Stimulated activated CD8-positive, alpha-beta memory T cell treated with anti-CD3 and anti-CD28 coated beads, Interleukin-7, amount 100 ng/mL, for 24 hours (primary cell): ENCODE measurements at places on chromosomes 4 and X.

DNA sequence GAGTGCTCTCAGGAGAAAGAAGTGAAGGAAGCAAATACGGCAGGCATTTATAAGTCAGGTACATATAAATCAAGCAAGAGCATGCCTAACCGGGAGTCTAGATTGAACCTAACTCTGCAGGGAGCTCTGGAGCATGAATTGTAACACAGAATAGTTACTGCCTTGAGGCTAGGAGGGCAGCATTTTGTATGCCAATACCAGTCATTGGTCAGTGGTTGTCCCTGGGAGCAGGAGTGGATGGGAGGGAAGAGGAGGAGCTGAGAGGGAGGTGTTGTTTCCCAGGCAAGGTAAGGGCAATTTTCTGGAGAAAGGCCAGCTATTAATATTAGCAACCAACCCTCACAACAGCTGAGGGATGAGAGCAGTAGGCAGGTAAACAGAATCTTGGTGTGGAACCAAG, 224.7 kb upstream of the DCAF8L1 start:
- DNase-seq, result no peak

DNA sequence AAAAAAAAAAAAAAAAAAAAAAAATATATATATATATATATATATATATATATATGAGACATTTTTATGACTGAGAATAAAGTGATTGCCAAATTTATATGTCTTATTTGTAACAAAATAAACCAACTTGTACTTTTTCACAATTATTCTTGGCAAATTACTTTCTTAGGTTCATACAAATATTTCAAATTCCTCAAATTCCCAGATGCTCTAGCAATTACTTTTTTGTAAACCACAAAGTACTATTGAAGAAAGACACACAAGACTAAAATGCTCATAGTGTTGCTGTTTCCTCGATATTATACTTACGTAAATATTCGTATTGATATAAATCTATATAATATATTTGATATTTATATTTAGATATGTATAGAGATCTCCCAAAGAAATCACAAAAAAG, 390.0 kb downstream of the FAT4 start:
- no peak for DNase-seq

- no peak for DNase-seq
Observed at GRCh38 chr4:153347117-153347516, 2.6 kb downstream of the MND1 start.

DNA sequence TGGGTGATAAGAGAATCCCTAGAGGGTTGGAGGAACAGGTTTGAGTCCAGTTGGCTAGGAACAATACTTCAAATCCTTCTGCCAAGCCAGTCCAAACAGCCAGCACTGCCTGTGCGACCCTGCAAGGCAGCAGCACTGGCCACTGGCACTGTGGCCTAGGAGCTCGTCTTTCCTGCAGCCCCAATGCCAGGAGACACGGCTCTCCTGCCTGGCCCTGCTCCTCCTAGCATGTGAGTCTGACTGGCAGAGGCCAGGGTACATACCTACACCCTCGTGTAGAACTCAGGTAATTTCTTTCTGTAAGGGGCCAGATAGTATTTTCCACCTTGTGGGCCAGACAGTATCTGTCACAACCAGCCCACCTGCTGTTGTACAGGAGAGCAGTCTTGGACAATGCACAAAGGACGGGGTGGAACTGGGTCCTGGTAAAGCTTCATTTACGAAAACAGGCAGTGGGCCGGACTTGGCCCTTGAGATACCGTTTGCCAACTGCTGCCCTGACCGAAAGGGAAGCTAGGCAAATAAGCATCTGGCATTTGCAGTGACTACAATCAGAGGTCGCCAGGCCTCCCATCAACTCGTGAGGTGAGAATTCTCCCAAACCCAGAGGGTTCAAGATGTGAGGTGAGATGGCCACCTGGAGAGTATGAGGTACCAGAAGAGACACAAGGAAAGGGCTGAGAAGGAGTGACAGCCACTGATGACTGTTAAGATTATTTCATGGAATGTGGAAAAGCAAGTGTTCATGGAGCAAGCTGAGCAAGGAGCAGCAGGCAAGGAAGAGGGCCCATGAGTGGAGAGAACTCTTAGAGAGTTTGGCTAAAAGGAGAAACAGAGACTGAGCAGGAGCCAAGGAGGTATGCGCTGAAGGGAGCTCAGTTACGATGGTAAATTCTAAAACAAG, 29.8 kb upstream of the IRAK1 start:
- DNase-seq, result no peak

DNA sequence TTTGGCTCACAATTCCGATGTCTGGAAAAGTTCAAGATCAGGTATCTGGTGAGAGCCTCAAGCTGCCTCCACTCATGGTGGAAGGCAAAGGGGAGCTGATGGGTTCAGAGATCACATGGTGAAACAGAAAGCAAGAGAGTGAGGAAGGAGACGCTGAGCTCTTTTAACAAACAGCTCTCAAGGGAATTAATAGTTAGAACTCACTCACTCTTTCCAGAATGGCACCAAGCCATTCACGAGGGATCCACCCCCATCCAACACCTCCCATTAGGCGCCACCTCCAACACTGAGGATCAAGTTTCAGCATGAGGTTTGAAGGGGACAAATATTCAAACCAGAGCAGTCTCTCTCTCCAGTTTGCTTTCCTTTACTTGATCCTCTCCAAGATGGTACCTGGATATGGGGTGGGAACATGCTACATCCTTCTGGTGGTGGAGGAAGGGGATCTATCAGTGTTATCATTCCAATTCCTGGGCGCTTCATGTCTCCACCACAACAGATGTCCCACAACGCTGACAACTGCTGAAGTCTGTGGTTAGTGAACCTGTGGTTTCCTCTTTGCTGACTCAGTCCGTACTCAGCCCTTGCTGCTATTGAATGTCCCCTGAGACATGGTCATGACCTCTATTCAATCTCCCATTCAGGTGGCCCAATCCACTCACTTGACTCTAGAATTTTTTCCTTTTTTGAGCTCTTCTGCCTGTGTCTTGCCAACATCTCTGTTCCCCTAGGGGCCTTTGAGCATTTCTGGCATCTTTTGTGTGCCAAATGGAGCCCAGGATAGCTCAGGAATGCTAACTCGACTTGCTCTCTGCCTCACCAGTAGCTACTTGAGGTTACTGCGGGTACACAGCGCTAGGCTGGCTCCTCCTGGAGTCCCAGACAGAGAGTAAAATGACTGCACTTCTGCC, 395.2 kb downstream of the MID1IP1 start:
- DNase-seq, result no peak

GRCh38 chr4:119508281-119508680, 120.3 kb downstream of the PDE5A start:
- no peak for DNase-seq

DNA sequence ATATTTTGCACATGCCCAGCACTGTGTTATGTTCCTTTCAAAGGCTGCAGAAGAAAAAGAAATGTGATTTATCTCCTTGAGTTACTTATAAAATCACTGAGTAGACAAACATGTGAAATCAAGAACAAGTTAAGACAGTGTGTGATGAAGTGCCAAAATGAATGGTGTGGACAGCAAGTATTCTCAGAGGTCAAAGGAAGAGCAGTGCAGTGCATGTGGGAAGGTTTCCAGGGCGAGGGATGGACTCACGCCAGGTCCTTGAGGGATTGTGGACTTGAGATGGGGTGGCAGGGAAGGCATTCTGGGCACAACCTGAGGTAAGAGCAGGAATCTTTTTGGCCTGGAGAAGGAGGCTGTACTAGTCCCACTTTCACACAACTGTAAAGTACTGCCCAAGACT, 115.5 kb downstream of the FNIP2 start:
- DNase-seq, result no peak

DNA sequence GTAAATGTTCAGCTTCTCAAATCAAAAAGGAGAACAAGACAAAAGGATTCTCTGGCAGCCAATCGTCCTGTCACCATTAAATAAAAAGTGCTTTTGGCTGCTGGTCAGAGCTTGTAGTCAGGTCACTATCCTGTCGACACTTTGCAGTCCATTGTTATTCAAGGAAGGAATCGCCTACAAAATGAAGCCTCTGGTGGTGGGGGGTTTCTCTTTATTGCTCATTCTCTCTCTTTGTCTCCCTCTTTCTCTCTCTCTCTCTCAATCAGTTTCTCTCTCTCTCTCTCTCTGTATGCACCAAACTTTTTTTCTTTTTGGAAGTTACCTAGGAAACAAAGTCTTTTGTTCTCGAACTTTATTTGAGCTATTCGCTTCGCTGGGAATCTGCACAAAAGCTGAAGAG, 17.6 kb upstream of the SCML1 start:
- no peak for DNase-seq

DNA sequence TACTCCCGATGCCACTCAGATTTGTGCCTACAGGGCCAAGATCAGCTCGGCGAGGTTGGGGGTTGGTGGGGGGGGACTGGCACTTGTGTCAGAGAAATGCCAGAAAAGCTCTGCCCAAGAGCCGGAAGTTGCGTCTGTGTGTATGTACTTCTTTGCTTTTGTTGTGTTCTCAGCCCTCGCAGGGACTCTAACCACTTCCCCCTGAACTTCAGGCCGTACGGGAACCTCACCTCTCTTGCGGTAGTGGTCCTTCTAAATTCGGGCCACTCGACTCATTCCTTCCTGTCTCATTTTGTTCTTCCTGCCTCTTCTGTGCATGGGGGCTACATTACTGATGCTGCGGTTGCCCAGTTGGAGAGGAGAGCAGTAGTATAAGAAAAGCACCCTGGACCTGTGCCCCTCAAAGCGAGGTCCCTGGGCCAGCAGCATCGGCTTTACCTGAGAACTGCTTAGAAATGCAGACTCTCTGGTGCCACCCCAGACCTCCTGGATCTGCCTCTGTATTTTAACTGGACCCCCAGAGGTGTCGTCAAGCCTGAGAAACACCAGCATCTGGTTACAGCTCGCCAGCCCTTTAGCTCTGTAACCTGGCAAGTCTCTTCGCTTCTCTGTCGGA, 146.3 kb upstream of the RPS6KA3 start:
- DNase-seq, result no peak

DNA sequence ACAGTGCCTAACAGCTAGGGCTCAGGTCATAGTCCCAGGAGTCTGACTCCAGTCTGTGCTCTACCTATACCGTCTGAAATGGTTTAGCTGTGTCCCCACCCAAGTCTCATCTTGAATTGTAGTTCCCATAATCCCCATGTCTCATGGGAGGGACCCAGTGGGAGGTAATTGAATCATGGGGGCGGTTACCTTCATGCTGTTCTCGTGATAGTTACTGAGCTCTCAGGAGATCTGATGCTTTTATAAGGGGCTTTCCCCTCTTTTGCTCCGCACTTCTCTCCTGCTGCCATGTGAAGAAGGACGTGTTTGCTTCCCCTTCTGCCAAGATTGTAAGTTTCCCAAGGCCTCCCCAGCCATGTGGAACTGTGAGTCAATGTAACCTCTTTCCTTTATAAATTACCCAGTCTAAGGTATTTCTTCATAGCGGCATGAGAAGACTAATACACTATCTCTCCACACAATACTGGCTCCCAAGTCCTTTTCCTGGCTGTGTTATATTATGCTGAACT, 110.8 kb downstream of the AFAP1 start:
- no peak for DNase-seq

DNA sequence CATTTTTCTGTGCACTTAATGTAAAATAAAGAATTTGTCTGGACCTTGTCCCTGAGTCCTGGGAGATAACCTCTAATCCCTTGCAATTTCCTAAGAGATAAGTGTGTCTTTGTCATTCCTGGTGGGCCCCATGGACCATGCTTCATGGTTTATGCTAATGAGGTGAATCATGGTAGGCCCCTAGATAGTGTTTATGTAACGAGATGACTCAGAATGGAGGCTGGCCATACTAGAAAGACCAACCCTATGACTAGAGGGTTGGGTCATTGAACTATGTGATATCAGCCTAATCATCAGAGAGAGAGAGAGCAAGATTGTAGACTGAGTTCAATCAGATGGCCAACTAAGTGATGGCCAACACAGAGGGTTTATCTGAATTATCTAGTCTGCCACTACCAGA, 64.2 kb upstream of the NHSL2 start:
- DNase-seq, result no peak

- no peak for DNase-seq
Observed at GRCh38 chr4:3670521-3671519, 95.4 kb upstream of the ADRA2C start.

DNA sequence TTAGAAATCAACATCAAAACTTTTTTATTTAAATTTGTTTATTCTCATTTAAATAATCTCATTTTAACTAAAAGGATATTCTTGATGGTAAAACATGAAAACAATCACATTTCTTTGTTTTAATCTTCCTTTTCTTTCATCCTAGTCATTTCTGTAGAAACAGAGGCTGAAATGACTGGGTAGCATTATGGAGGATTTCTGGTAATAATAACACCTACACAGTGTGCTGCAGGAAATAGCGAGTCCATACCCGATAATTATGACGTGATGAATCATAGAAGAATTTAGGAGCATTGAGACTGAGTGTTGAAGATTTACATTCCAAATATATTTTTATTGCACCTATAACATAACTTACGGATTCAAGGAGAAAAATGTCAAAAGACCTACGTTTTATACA, 31.4 kb upstream of the BBS12 start:
- DNase-seq, result no peak

DNA sequence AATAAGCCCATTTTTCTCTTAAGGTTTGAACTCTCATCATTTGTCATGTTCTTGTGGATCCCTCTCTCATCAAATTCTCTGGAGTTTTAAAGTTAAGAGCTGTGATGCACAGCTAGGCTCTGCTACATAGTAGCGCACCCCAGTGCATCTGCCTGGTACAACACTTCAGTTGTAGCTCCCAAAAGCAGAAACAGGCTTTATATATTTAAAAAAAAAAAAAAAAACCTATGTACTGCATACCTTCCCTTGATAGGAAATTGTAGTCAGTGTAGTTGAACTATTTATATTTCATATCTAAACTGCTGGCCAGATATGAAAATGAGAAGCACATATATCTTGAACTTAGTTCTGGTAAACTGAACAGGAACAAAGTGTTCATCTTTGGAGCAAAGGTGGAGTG, 131.4 kb downstream of the KLHL13 start:
- DNase-seq, result no peak

GRCh38 chrX:103250977-103251376, 4.0 kb downstream of the TCEAL8 start:
- DNase-seq, result no peak

GRCh38 chr4:38857354-38858096, 908 bp upstream of the TLR6 start:
- peak; percentile 17 for DNase-seq

DNA sequence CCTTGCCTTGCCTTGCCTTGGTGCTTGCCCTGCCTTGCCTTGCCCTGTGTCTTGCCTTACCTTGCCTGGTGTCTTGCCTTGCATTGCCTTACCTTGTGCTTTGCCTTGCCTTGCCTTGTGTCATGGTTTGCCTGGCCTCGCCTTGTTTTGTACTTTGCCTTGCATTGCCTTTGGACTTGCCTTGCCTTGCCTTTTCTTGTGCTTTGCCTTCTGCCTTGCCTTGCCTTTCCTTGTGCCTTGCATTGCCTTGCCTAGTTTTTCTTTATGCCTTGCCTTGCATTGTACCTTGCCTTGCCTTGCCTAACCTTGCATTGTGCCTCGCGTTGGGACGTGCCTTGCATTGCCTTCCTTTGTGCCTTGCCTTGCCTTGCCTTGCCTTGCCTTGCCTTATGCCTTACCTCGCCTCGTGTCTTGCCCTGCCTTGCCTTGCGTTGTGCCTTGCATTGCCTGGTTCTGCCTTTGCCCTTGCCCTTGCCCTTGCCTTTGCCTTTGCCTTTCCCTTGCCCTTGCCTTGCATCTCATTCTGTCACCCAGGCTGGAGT, 82.8 kb downstream of the TAB3 start:
- no peak for DNase-seq

DNA sequence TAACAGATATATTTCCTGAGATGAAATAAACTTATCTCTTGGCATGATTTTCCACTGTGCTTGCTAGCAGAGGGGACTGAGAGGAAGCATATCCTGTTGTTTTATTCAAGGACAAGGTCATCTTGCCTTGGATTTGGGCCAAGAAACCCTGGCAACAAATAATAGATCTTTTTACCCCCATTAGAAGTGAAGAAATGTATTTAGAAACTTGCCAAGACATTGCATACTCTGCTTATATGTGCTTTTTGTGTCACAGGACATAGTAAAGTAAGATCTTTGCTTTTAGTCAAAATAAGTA, 170.2 kb downstream of the RAPGEF2 start:
- DNase-seq, result no peak
